ENCODE measurements at places on chromosomes 2 and 18. TPM values are rescaled to one million over a fixed set of nuclear protein-coding genes. Genes with fewer than 3 reads are reported as not detected.

DNA sequence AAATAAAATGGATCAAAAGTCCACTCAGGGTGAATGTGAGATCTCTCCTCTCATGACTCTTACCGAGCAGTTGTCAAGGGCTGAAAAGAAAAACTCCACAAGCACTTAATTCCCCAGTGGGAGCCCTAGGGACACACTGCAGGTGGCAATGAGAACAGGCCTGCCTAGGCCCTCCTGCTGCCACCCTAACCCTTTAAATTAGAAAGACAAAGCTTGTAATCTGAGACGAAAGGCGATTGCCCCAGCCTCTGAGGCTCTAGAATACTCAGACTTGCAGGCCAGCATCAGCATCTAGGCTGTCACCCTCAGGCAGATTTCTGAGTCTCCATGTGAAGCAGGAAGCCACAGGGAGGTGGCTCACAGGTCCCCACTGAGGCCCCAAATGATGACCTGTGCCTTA, 457.0 kb upstream of the MYT1L start:
- DNase-seq: no peak

- DNase-seq: no peak
Measured at GRCh38 chr18:72869226-72870185, 1.7 kb upstream of the NETO1 start.

GRCh38 chr2:19797871-19798270, 103.9 kb downstream of the TTC32 start:
- no peak for DNase-seq

DNA sequence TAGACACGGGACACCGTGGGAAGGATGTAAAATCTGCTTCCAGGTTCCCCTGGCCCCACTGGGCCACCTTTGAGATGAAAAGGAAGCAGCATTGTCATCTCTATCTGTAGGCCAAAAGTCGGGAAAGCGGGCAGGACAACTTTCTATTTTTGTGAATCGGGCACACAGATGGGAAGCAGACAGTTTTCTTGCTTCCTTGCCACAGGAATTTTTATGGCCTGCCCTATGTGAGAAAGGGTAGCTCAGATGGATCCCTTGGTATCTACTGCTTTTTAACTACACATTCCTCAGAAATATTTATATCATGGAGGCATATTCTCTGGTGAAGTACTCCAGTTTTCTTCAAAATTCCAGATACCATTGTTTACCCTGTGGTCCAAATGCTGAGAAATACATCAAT, 735.5 kb downstream of the CBLN2 start:
- DNase-seq: no peak

DNA sequence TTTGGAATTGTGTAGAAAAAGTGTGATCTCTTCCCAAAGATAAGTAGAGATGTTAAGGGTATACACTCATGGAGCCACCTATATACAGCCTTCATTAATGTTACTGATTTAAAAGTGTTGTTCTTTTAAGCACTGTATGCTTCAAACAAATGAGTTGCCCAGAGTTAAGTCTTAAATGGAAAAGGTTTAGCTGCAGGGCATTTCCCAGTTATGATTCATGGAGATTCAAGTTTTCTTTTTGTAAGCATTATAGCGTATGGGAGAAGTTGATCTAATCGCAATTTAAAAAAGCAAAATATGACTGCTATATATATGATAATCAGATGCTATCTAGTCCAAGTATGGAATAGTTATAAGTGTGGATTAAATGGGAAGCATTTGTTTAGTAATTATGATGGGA, 4.8 kb downstream of the PDK1 start:
- no peak for DNase-seq

GRCh38 chr2:119469131-119469530, 37.5 kb downstream of the TMEM37 start:
- DNase-seq: no peak

Gene ACMSD
- total RNA-seq: not detected

GRCh38 chr2:31433541-31433940, 19.0 kb upstream of the XDH start:
- DNase-seq: no peak

Gene DSC3
- total RNA-seq: 60.2 TPM

Gene MYO3B
- not detected for total RNA-seq

DNA sequence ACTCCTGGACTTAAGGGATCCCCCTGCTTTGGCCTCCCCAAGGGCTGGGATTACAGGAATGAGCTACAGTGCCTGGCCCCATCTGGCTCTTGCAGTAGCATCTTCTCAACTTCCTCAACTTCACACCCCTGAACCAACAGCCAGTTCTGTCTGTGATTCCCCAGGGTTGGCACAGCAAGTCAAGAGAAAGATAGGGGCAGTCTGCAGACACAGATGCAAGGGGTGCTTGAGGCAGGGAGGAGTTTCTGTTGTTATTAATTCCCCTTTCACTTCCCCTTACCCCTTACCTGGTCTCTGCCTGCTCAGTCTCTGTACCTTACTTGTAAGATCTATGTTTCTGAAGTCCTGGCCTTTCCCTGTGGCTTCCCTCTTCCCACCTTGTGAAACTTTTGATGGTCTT, 54.1 kb upstream of the MEX3C start:
- no peak for DNase-seq

DNA sequence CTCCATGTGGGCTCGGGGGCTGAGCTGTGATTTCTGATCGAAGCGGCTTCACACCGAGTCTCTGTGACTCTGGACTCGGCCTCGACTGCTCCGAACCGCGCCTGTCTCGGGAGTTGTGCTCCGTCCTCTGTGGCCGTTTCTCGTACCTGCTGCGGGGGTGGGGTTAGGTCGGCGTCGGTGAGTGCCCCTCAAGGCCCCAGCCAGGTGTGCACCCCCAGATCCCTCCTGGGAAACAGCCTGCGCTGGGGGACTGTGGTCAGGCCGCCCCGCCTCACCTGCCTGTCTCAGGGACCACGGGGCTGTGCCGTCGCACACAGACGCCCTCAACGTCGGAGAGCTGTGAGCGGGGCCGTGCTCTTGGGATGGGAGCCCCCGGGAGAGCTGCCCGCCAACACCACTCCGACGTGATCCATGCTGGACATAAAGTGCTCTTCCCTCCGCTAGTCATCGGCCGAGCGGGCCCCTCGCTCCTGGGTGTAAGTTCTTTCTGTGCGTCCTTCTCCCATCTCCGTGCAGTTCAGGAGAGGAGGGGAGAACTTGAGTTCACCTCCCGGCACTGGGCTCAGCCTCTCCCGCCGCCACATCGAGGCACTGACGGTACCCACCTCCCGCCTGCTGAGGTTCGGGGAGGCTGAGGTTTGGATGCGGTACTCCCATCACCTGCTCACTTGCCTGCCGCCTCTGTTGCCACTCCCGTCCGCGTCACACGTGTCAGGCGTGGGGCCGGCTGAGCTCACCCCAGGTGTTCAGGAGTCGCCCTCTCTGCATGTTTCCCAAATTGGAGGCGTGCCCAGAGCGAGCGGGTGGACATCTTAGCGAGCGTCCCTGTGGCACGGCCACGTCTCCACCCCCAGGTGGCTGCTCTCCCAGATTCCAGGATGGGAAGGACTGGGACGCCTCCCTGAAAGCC, 55.7 kb downstream of the CTDP1 start:
- DNase-seq: no peak

Gene SERPINB4
- not detected for total RNA-seq

DNA sequence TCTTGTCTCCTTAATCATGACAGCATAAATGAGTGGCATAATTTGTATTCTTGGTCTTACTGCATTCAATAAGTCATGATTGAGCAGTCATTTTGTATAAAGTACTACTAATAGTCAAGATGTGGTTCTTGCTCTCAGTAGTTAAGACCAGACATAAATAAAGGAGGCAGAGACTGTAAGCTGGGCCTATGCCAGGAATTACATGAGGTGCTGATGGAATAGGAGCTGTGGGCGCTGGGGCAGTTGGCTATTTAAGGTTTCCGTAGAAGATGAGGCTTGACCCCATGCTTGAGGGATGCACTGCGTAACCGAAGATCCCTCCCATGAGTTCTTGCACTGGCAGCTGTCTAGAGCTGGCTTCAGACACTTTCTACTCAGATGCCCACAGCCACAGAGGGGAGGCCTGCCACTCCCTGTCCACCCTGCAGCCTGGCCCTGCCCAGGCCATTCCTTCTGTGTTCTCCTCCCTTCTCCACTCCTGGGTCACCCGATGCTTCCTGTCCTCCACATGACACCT, 150.9 kb upstream of the REV1 start:
- DNase-seq: no peak

DNA sequence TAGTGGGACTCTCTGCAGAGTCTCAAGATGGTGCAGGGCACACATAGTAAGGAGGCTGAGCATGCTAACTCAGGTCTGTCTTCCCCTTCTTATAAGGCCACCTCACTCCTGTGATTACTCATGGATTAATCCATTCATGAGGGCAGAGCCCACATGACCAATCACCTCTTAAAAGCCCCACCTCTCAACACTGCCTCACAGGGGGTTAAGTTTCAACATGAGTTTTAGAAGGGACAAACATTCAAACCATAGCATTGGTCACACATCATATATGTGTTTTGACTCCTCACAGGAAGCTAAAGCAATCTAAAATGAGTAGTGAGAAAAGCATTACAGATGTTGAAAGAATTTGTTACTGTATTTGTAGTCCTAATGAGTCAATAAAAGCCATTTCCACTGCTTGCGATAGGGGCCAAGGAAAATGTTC, 57.5 kb downstream of the DTNA start:
- DNase-seq: no peak

Gene PIEZO2
- 4.6 TPM for total RNA-seq

Gene CNGA3
- total RNA-seq: not detected

DNA sequence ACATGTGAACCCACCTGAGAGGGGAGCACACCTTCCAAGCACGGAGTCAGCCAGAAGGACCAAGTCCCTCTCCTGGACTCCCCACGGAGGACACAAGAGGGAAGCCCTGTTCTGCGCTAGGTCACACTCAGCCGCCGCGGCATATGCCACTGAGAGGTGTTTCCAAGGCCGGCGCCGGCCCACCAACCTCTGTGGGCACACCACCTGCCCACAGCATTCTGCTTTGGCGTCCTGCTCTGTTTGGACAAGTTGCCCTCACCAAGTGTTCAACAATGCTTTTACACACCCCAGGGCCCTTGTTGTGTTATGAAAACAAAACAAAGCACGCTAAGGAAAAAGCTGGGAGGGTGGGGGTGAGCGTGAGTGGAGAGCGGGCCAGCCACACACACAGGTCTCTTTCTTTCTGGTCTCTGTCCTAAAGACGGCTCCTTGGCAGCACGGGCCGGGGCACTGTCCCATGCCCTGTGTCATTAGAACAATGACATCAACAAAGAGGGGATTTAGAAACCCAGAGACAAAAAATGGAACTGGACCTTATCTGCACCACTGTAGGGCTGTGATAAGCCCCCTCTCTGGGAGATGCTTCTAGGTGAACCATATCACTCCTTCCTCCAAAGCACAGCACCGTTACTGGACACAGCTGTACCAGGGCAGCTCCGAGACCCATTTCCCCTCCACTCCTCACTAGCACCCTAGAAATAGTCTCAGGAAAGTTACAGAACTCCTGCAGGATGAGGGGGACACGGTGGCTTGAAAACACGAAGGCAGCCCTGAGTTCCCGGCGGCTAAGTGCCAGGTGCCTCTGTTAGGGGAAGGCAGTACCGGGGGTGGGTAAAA, 17.0 kb downstream of the SMAD7 start:
- no peak for DNase-seq

GRCh38 chr2:19890104-19890503, 11.7 kb downstream of the TTC32 start:
- no peak for DNase-seq

GRCh38 chr2:53985646-53986045, 14.9 kb upstream of the PSME4 start:
- DNase-seq: no peak

Gene POMC
- 13.5 TPM for total RNA-seq

- no peak for DNase-seq
Measured at GRCh38 chr18:183769-184168, 25.4 kb downstream of the USP14 start.

DNA sequence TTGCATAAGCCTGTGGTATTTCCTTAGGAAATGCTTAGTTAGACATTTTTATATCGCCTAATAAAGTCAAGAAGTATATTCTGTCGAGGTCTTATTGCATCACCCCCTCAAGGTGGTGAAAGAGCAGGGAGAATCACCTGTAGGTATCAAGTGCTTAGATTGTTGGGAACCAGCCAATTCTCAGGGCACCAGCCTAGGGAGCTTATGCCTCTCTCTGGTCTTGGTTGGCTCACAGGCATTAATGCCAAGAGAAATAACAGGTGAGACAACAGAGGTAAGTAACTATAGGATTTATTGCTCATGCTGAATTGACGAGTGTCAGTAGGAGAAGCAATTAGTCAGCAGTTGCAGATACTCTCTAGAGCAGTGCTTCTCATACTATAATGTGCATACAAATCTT, 663.3 kb upstream of the ZNF804A start:
- DNase-seq: no peak

Gene C2orf66
- 8.1 TPM for total RNA-seq

DNA sequence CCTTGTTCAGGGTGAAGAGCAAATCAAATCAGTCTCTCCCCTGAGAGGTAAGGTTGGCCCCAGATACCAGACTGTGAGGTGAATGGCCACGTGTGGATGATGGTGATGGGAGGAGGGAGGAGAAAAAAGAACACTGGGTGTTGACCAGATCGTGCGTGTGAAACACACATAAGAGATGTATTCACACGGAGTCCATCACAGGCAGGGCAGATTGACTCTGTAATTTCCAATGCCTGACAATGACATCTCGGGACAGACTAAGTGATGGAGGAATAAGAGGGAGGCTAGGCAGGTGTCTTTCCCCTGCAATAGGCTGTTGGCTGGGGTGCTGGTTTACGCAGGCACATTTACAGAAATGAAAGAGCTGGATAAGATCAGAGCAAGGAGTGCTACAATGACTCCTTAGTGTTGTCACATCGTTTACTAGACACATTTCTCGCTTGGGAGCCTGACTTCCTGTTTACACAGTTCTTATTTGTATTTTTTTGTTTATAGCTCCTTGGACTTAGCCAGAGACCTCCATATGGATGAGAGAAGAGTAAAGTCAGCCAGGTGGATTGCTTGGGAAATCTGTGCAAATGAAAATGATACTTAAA, 43.1 kb downstream of the CPO start:
- no peak for DNase-seq

DNA sequence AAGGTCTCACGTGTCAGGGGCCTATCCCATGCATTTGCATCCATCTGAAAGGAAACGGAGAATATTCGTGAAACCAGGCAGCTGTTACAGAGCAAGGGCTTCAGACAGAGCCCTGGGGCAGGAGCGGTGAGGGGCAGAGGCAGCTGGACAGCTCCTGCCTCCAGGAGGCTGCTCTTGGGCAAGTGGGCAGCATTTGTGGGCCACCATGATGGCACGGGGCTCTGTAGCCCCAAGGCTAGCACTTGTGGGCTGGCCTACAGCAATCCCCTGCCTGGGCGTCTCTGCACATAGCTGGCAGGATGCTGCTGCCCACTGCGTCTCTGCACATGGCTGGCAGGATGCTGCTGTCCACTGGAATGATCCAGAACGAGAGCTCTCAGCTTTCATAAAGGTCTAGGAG, 52.8 kb upstream of the PTMA start:
- DNase-seq: no peak

GRCh38 chr2:47004905-47005495, 89.4 kb upstream of the MCFD2 start:
- no peak for DNase-seq

DNA sequence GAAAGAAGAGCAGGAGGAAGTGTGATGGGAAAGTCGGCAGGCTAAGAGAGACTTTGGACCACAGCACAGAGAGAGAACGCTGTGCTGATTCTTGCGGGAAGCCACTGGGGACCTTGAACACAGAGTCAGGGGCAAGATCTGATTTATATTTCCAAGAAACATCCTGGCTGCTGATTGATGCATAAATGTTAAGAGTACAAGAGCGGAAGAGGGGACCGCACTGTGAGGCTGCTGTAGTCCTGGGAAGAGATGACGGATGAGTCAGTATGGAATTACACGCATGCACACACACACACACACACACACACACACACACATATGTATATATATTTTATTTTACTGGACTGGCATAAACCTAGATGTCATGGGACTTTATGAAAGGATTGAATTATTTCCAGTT, 865.6 kb upstream of the ID2 start:
- no peak for DNase-seq
